Activated T-cell treated with anti-CD3 and anti-CD28 coated beads, Interleukin-2, amount 50 U/mL, for 4 hours (primary cell): ENCODE measurements at places on chromosomes 13 and 19.

- DNase-seq = no peak
These were observed 240.3 kb downstream of the SPRY2 start for GRCh38 chr13:80100636-80101035.

GRCh38 chr13:71290963-71291841 is 575.8 kb downstream of the DACH1 start:
- peak; percentile 17 for DNase-seq

DNA sequence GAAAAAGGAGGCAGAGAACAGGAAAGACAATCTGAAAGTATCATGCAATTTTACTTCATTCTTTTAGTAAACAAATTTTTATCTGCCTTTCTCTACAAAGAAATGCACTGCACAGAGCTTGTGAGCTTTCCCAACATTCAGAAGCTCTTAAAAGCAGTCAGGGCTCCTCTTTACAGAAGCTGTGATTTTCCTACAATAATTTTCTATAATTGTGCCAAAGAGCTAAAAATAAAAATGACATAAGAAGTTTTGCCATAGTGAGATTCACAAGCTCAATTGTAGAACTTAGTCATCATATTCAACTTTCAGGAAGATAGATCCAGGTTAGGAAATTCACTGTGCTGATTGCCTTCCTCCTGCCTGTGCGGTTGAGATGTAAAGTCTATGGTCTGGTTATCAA is 341.4 kb downstream of the PCDH9 start:
- no peak for DNase-seq

GRCh38 chr13:54162069-54162468 is 1133.5 kb downstream of the OLFM4 start:
- no peak for DNase-seq

GRCh38 chr19:30223866-30224688 is 148.1 kb upstream of the ZNF536 start:
- no peak for DNase-seq
